ENCODE measurements at places on chromosomes 3 and 15.

- no peak for DNase-seq
These were observed at the start of gene IL17RC for GRCh38 chr3:9916734-9917680. IL17RC (plus strand) TSS chr3:9917098; CDS start chr3:9917316, 218 bp downstream.

- DNase-seq: peak; percentile 67
These were observed 54.4 kb upstream of the EHHADH start for GRCh38 chr3:185308126-185308754.

- no peak for DNase-seq
These were observed 1.1 kb downstream of the SYNPR start for GRCh38 chr3:63279005-63279841.

DNA sequence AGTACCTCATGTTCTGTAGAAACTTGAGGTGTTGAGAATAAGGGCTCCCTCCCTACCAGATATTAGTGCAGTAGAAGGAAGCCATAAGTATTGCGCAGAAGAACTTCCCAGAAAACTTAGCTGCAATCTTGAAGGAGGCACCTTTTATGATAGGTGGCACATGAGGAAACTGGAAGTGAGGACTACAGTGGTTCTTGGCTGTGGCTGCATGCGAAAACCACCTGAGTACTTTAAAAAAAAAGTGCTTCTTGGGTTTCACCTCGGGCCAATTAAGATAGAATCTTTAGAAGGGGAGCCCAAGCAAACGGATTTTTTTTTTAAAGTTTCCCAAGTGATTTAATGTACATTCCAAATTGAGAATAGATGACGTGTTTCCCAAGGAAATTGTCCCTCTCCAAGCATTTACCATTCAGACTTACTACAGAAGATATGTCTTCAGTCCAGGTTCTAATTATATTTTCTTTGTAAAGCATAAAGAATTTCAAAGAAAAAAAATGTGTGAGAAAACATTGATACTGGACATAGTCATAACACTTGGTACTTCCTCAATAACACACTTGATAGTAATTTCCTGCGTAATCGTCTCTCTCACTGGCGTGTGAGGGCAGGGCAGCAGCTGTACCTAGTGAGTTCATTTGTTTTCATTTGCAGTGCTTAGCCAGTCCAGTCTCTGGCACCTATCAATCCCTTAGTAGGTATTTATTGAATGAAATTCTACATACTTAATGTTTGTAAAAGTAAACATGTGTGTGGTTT, 12.3 kb upstream of the NR1I2 start:
- no peak for DNase-seq

- DNase-seq: no peak
These were observed 107.0 kb downstream of the TOP2B start for GRCh38 chr3:25557694-25558093.

DNA sequence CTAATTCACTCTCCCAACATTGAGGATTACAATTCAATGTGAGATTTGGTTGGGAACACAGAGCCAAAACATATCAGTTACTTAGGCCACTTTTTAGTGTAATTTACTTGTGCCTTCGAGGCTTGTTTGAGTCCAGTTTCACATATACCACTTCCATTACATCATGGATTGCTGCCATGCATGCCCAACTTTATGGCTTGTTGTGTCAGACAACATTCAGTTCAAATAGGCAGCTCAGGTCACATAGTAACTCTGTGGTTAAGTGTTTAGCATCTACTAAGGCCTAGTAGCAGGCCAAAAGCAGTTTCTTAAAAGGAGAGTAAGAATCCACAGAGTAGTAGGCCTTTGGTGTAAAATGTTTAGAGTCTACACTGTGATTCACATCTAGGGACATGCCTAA, 164.3 kb upstream of the GMNC start:
- DNase-seq: no peak

- DNase-seq: no peak
These were observed 135.3 kb upstream of the LMCD1 start for GRCh38 chr3:8366219-8366810.

GRCh38 chr3:113261063-113261625, 49.8 kb downstream of the BOC start:
- DNase-seq: no peak

- DNase-seq: no peak
These were observed 20.4 kb downstream of the KPNA4 start for GRCh38 chr3:160544844-160545503.

DNA sequence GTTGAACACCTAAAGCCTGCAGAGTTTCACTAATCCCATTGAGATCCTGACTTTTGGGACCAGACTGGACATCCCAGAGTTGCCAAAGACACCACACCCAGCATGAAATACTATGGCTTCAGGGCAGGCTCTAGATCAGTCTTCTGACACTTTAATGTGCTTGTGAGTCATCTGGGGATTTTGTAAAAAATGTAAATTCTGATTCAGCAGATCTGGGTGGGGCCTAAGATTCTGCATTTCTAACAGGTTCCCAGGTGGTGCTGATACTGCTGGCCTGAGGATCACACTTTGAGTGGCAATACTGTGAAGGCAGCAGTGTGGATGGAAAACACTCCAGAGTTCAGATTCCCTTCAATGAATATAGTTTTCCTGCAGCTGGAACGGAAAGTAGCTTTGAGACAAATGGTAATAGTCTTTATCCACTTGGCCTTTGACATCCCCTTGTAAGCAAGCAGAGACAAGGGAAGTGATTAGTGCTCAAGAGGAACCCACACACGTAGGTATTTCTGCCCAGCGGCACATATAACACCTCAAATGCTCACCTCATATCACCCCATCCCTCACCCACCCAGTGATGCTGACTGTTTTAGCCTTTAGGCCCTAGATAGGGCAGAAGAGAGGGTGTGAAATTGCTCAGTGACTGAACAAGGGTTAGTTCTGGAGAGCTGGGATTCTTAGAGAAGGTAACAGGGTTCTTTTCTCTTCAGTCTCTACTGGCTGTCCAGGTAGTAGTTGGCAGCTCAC, 51.5 kb upstream of the GSK3B start:
- peak; percentile 70 for DNase-seq

GRCh38 chr3:73504239-73504638, 120.5 kb downstream of the PDZRN3 start:
- DNase-seq: no peak

- DNase-seq: no peak
These were observed 38.2 kb downstream of the RASA2 start for GRCh38 chr3:141524988-141525387.

- DNase-seq: no peak
These were observed 22.4 kb downstream of the HPS3 start for GRCh38 chr3:149151843-149152242.

GRCh38 chr15:89400116-89400781, 65.6 kb upstream of the POLG start:
- no peak for DNase-seq

GRCh38 chr3:177443469-177443868, 246.2 kb upstream of the TBL1XR1 start:
- no peak for DNase-seq

- no peak for DNase-seq
These were observed 30.9 kb upstream of the VPS8 start for GRCh38 chr3:184780981-184781515.

DNA sequence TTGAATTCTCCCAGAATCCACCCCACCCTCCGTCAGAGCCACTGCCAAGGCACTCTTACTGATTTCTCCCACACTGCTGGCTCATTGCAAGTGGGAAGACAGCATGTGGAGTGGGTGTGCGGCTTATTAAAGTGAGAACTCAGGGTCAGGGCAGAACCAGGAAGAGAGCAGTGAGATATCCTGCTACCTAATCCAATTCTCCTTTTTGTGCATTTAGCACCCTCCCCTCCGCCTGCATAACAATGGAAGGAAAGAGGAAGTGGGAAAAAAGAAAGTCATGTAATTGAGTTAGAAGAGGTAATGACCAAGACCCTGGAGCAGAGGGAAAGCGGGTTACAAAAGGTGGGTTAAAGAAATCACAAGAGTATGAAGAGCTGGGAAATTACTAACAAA, 27.8 kb upstream of the PIK3CB start:
- no peak for DNase-seq

GRCh38 chr3:120177151-120177550, 82.9 kb upstream of the GSK3B start:
- no peak for DNase-seq

DNA sequence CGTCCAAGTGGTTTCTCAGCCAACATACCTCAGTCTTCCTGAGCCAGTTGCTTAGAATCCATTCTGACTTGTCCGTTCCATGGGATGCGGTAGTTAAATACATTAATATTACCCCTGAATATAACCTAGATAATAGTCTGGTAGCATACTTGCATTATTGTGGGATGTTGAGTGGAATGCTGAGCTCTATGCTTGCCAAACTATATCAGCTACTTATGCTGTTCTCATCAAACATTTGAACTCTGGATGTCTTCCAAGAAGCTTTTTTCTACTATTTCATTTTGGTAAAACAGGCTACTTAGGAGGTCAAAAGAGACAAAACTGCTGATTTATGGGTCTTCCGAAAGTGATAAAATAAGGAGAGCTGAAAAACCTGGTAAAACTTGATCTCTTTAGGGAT, 429.5 kb downstream of the NAALADL2 start:
- no peak for DNase-seq

DNA sequence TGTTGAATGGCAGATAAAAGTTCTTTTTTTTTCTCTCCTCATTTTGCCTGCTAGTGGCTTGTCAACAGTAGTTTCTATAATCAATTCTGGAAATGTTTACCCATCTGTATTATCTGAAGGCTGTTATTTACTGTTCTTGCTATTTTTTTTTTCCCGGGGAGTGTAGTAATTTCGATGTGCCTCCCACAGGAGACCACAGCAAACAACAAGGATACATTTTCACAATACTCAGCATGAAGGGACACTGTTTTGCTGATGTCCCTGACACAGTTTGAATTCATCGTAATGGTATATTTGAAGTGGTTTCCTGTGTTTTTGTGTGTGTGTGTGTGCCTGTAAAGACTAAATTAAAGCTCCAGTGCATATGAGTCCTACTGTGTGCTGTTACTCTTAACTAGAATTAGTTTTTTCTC, 92.1 kb upstream of the ICE2 start:
- no peak for DNase-seq

GRCh38 chr3:115667738-115668065, 44.4 kb downstream of the GAP43 start:
- no peak for DNase-seq

DNA sequence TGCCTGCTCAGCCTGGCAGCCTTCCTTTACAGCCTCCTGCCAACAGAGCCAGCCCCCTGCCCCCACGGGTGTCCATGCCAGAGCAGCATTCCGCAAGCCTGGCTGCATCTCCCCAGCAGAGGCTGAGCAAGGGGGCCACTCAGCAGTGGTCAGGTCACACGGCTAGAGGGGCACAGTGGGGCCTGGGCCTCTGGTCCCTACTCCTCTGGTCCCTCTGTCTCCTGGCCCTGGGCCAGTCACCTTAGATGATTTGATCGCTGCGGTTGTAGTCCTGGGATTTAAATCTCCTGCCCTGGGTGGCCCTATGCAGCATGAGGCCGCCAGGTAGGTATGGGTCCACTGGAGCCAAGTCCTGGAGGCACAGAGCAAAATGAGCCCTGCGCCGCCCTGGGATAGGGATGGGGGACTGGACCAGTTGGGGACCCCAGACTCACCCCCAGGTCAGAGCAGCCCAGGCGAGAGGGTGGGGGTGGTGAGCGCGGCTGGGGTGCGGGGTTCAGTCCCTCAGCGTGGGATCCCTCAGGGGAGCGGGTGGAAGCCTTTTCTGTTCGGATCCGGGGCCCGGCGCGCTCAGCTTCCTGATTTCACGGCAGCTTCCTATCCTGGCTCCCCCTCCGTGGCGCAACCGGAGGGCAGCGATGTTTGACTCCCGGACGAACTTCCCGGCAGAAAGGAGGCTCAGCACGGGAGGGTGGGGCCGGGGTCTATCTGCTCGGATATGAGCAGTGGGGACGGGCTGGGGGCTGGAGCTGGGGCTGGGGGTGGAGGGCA, at the start of gene ZBTB47:
Gene ZBTB47, plus strand, starts transcription at position 138 of the 771 bp plus-strand sequence. CDS start 4,659 bp downstream, outside the sequence.
- DNase-seq: no peak

DNA sequence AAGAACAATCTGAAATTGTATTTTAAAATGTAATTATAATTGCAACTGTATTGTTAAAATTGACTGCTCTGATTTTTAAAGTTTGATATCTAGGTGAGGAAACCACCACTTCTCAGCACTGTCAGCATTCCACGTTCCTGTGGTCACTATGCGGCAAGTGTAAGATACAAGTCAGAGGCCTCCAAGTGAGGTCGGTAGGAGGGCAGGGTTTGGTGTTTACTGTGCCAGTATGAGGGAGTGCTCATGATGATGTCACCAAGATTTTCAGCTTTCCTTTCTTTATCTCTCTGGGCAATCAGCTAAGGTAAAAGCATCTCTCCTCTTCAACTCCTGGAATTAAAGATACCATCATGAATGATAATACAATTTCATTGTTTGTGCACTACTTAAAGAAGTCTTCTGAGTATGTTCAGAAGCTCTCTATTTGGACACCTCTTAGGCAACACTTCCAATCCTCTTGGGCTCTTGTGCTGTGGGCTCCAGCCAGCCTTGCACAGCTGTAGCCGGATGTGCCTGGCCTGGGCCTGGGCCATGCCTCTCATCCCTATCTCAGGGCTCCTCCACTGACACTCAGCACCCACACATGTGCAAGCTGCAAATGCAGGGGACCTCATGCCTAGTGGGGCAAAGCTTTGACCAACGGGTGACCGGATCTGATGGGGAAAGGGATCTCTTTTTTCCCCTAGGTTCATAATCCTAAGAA, 42.9 kb downstream of the CCR3 start:
- DNase-seq: peak; percentile 87

DNA sequence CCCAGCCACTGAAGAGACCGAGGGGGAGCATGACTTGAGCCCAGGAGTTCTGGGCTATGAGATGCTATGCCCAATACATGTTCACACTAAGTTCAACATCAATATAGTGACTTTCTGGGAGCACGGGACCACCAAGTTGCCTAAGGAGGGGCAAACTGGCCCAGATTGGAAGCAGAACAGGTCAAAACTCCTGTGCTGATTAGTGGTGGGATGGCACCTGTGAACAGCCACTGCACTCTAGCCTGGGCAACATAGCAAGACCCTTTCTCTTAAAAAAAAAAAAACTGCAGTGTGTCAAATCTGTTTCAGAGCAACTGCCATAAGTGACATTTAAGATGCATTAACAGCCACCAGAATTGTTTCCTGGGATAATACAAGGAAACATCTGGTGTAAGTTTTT, 9.8 kb downstream of the HES1 start:
- no peak for DNase-seq

GRCh38 chr3:107633327-107634098, 110.8 kb downstream of the BBX start:
- no peak for DNase-seq

GRCh38 chr3:158532099-158532734, 38.8 kb upstream of the MLF1 start:
- DNase-seq: peak; percentile 32

DNA sequence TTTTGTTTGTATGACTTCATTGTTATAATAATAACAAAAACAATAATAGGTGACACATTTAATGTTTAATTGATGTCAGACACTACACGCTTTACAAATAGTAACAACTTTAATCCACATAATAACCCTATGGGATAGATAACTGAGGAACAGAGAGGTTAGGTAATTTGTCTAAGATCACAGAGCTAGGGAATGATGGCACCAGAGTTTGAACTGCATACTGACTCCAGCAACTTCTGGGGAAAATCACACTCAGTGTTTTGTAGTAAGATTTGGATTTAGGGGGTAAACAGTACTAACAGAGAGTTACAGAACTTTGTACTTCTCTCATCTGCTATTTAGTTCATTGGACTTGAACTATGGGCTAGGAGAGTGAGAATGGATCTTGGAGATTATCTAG, 66.0 kb downstream of the CMSS1 start:
- no peak for DNase-seq

- DNase-seq: no peak
These were observed 33.3 kb downstream of the BTLA start for GRCh38 chr3:112466020-112466419.

GRCh38 chr3:142705198-142705597, 18.6 kb upstream of the TRPC1 start:
- DNase-seq: no peak

- DNase-seq: no peak
These were observed 57.6 kb upstream of the CSPG5 start for GRCh38 chr3:47636225-47636624.

Measured in activated CD4-positive, alpha-beta T cell treated with anti-CD3 and anti-CD28 coated beads, Interleukin-10, Interleukin-2, amounts not matched to agents 100 ng/mL and 50 ng/mL, durations not matched to agents 16 hours and 8 hours (primary cell).